ENCODE measurements at places on chromosomes 5 and 9. TPM values are rescaled to one million over a fixed set of nuclear protein-coding genes. Genes with fewer than 3 reads are reported as not detected.

DNA sequence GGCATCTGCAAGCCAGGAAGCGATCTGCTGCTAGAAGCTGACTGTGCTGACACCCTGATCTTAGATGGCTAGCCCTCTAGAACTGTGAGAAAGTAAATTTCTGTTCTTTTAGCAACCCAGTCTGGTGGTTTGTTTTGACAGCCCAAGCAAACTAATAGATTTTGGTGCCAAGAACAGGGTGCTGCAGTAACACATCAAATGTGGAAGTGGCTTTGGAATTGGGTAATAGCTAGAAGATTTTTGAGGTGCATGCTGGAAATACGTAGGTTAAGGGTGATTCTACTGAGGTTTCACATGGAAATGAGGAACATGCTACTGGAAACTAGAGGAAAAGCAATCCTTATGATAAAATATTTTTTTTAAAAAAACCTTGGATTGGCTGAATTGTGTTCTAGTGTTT lies 153.5 kb upstream of the SH3GL2 start:
- no peak for DNase-seq

DNA sequence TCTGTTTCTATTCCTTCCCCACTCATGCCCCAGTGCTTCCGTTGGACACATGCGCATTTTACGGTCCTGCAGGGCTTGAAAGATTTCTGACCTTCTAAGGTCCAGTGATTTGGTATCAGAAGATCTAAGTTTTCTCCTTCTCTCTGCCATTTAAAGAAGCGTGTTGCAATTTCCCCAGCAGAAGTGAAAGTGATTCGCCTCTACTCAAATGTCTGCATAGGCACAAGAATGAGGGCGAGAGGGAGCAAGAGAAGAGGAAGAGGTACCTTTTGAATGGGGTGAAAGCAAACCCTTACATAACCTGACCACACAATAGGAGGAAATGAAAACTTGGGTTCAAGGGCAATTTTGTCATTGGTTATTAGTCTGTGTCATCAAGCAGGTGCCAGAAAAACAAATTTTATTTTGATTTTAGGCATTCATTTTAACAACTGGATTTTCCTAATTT lies 31.7 kb upstream of the NR3C1 start:
- no peak for DNase-seq

DNA sequence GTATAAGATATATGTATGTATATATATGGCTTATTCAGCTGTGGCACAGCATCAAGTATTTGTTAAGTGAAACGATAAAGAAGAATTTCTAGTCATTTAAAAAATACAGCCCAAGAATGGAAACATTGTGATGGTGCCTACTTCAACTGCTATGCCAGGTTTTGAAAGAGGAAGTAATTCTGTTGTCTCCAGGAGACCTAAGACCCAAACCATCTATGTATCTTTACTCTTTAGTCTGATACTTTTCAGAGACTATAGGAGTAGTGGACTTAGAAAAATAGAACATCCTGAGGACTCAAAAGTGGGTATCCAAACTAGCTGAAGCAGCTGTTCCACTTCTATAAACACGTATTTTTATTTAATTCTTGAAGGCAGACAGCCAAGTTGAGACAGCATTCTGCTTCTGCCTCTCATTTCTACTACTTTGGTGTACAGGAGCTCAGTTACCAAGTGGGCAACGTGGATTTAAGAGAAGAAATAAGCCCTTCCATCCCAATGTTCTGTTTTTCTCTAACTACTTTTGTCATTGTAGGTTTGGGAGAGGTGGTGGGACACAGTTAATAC lies 110.7 kb downstream of the RPS23 start:
- DNase-seq = no peak

- peak; percentile 52 for DNase-seq
These were observed 4.6 kb downstream of the SURF4 start for GRCh38 chr9:133371261-133371711.

DNA sequence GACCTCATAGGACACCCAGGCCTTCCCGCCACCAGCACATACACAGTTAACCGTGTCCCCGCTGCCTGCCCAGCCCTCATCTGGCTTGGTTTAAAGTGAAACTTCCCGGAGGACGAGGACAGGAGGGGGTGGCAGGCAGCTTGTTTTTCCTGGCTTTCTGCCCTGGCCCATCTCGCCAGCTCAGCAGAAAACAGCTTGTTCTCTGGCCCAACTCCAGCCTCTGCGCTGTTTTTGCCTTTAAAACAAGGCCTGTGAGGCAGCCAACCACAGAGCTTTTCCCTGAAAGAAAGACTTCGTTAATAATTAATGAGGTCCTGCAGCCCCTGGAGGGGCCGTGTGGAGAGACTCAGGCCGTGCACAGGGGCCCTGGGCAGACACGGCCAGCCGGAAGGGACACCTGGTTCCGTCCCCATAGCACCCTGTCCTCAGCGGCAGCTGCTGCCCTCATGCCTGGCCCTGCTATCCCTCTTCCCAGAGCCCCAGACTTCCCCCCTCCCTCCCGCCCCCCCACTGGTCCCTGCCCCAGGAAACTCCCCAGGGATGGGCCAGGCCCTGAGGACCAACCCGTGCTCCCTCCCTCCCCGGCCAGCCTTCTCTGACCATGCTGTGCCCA lies 108.7 kb downstream of the RXRA start:
- no peak for DNase-seq

GRCh38 chr5:39505791-39506190 lies 81.0 kb upstream of the DAB2 start:
- no peak for DNase-seq

- DNase-seq = no peak
These were observed 3.6 kb downstream of the TMEM252 start for GRCh38 chr9:68536876-68537615.

DNA sequence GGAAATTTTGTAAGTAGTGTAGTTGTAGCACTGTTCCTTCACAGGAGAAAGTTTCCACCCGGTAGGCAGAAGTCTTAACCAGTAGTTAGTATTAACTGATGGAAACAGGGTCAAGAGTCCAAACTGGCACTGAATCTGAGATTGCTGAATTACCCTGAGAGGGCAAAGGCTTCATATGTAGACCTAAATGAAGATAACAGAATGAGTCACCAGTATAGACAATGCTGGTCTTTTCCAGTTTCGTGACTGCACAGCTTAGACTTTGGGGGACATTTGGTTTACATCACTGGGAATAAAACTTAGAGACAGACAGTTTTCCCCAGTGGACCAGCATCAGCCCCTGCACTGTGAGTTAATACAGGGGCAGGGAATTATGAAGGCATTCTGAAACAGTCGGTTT lies 60.5 kb downstream of the PCSK5 start:
- DNase-seq = no peak

DNA sequence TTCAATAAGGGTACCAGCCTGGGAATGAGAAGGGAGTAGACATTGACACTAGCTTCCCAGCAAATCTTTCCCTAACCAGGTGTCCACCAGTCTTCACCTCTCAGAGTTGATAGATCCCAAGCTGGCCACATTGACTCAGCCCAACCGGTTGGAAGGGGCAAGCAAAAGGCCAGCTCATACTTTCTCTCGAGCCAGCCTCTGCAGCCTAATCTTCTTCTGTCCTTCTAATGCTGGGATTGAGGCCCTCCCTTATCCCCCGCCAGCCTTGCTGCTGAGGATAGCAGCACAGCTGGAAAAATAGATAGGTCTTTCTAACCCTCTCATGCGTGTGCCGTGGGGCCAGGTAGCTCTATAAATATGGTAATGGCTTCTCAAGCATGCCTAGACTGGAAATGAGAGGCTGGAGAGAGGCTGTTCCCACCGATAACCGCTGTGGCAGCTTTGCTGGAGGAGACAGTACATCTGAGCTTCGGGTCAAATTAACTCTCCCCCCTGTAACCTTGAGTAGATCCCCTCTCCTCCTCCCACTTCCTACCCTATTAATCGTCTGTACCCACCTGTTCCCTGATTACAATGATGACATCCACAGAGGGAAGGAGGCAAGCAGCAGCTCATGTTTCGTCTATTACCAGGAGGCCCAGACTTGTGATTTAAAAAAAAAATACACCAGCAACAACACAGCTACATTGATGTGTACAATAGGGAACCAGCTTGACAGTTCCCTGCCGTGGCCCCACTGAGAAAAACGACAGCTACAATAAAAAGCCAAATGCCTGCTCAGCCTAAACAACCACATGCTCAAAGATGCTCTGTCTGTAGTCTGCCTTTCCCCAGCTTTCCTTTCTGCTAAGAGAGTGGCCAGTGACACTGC lies 219.9 kb upstream of the BRINP1 start:
- DNase-seq = no peak

DNA sequence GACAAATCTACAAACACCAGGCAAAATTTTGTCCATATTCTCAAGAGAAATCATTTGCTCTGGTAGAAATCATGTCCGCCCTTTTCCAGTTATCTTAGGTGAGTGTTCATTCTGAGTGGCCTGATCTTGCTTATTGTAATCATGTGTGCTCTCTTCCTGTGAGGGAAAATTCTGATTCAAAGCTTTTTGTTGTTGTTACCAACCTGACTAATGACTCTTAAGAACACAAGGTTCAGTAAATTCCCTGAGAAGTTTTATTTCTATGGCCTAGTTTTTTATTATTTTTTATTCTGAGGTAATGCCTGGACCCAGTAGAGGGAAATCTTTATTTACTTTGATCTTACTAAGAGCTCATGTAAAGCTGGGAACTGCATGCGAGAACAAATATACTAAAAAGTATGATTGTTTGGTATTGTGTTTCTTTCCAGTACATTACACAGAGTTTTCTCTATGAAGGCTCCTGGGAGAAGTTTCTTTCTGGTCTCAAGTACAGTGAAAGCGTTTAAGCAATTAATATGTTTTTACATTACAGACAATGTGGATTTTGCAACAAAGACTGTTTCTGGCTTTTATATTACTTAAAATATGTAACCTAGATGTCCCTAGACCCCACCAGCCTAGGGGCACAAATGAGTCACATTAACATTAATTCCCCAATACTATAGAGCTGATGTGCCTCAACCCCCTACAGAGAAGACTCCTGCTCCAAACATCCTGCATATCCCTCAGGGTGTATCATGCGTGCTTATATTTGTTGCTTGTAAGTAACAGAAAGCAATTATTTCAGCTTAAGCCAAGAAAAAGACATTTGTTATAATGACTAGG lies 138.1 kb downstream of the TMEM167A start:
- DNase-seq = no peak

SHISAL2B gene
- not detected for total RNA-seq

SNCAIP gene
- total RNA-seq = not detected

TAF11L5 gene
- not detected for total RNA-seq

ST6GALNAC4 gene
- 40.0 TPM for total RNA-seq

CYSRT1 gene
- 0.44 TPM for total RNA-seq

SLC28A3 gene
- not detected for total RNA-seq

ARID3C gene
- total RNA-seq = not detected

LHX3 gene
- 0.17 TPM for total RNA-seq

CDX1 gene
- total RNA-seq = not detected

RLN2 gene
- total RNA-seq = not detected

Measured in CD8-positive, alpha-beta T cell (primary cell).